LNCaP clone FGC (cell line): ENCODE measurements at places on chromosomes 16 and 17.
A peak's percentile ranks its signal among the peaks of the same experiment; 100 is the strongest.

DNA sequence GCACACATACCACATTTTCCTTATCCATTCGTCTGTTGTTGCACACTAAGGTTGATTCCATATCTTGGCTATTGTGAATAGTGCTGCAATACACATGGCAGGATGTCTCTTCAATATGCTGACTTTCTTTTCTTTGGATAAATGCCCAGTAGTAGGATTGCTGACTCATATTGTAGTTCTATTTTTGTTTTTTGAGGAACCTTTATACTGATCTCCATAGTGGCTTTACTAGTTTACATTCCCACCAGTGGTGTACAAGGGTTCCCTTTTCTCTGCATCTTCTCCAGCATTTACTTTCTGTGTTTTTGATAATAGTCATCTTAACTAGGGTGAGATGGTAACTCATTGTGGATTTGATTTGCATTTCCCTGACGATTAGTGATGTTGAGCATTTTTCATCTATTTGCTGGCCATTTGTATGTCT, 118.1 kb downstream of the STXBP4 start:
- no peak for DNase-seq

DNA sequence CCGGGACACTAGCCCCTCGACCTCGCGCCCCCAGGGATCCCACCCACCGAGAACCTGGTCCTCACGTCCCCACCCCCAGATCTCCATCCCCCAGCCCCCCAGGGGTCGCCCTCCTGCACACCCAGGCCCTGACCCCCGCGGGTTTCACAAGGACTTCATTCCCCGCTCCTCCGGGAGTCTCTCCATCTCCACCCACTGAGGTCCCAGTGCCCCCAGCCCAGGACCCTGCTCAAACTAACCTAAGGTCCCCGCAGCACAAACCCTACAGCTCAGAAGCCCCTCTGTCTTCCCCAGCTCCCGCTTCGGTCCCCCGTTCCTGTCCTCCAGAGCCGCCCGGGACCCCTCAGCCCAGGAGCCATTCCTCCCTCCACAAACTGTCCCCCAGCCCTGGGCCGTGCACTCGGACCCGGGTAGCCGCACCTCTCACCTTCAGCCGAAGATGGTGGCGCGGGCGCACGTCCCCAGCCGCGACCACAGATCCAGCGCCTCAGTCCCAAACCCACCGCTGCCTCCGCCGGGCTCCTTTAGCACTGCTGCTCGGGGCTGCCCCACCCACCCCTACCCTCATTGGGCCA, at the start of gene MYH10:
Gene MYH10 (minus strand): TSS at position 499 of the 575 bp plus-strand sequence. CDS start 7,479 bp downstream, outside the sequence.
- DNase-seq = no peak

- DNase-seq = no peak
These were observed 234.6 kb upstream of the CDH5 start for GRCh38 chr16:66131895-66132294.

DNA sequence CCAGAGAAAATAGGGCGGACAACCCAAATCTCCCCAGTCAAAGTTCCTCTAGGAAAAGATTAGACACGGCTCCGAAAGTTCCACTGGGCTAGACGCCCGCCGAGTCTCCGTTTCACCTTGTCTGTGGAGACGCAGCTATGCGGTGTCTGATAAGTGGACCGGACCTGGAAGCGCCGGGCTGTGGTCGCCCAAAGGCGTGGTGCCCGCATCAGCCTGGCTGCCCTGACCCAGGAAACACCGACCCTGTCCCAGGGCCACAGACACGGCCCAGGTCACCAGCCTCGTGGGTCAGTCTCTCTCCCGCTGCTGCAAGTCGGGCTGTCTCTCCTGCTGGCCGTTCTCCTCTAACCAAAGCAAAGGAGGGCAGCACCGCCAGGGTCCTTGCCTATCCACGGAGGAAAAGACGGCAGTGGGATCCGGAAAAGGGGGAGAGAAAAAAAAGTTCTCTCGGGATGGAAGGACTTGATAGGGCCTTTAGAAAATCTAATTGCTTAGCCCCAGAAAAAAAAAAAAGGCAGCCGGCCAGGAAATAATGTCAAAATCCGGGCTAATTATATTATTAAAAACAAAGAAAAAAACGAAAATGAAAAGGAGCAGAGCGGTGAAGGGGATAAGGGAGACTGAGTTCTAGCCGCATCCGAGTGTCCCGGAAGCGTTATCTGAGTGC, 13.9 kb upstream of the FOXF1 start:
- no peak for DNase-seq

GRCh38 chr17:15659663-15660062, 24.4 kb downstream of the TRIM16 start:
- no peak for DNase-seq

DNA sequence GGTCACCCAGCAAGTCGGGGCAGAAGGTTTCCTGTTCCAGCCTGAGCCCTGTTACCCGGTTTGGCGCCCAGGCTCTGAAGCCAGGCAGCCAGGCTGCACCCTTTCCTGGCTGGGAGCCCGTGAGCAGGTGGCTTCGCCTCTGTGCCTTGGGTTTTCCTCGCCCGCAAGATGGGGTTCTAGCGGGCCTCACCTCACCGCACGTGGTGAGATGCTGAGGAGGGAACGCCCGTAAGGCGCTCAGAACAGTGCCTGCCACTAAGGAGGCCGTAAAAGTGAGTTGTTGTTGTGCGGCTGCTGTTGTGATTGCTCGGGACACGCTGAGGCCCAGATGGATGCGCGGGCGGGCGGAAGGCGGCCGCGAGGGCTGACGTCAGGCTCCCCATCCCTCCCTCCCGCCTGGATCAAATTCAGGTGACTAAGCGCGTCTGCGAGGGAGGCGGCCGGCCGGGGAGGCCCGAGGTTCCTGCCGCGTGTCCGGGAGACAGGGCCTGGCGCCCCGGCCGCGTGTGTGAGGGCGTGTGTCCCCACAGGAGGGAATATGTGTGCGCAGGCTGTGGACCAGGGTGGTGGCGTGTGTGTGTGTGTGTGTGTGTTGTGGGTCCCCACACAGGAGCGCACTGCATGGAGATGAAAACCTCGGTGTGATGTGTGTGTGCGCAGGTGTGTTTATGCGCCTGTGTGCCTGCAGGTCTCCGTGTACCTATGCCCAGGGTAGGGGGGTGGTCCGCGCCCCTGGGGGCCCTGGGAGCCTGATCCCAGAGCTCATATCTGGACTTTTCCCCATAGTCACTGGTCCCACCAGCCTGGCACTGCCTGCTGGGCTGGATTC, 4.3 kb downstream of the CAMKK1 start:
- DNase-seq = peak; percentile 76

GRCh38 chr17:40022961-40023541, 7.8 kb downstream of the CSF3 start:
- no peak for DNase-seq

DNA sequence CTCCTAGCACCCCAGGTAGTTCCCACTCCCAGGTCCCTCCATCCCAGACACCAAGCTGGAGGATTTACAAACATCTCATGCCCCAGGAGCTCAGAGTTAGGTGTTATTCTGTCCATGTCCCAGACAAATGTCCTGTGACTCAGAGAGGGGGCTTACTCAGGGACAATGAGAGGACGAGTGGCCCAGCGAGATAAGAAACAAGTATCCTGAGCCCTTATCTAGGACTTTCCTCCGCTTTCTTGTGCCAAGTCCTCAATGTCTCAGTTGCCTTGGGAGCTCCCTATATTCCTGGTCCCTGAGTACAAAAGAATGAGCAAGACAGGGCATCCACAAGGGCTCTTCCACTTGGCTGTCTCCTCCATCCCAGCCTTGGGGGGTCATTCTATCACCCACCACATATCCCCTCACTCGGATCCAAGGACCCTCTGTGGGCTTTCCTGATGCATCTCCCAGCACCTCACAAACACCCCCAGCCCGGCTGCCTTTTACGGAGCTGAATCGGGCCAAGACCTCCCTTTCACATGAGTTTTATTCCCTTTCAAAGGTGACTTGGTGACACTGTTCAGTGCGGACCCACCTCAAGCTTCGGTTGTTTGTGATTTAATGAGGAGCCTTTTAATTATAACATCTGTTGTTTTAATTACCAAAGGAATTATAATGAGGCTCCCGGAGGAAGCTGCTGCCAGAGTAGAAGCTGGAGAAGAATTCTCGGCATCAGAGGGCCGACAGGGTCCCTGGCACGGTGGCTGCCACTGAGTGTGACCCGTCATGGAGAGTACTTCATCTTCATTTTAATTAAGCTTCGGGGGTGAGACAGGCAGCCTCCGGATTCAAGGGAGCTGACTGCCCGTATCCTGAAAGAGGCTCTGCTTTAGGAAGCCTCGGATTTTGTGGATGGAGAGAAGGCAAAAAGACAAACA, 121.5 kb downstream of the WSCD1 start:
- no peak for DNase-seq

- DNase-seq = no peak
These were observed 5.0 kb upstream of the DCTPP1 start for GRCh38 chr16:30434852-30435251.

DNA sequence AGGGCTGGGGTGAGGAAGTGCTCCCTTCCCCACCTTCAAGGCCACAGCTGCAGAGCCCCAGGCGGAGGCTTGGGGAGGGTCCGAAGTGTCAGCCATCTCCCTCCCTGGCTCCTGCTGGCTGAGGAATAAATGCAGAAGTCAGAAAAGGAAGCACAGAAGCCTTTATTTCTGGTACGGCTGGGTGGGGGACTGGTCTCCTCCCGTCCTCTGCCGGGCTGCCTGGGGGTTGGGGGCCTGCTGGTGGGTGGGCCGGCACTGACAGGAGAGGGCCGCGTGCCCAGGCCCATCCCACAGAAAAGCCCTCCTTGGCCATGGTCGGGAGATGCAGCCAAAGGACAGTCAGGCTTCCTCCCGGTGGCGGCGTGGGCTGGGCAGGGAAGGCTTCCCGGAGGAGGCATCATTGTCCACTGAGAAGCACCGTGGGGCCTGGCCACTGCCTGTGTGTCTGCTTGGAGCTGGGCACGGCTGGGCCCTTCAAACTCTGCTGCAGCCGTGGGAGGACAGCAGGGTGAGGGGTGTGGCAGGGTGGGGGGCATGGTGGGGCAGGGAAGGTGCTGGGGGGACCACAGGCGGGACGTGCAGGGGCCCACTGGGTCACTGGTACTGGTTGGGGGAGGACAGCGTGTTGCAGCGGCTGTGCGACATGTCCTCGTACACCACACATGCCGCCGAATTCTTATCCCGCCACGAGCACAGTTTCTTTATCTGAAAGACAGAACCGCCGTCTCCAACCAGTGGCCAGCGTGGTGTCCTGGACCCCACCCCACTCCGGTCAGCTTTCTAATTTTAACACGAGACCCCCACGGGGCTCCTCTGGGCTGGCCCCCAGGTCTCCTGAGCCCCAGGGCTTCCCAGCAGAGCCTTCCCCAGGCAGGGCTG, 2.4 kb downstream of the CD7 start:
- DNase-seq = no peak

DNA sequence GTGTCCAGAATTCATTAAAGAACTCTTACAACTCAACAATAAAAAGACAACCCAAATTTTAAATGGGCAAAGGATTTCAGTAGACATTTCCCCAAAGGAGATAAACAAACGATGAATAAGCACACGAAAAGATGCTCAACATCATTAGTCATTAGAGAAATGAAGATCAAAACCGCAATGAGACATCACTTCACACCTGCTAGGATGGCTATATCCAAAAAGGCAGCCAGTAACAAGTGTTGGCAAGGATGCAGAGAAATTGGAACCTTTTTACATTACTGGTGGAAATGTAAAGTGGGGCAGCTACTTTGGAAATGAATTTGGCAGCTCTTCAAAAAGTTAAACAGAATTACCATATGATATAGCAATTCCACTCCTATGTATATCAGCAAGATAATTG, 42.0 kb downstream of the PITPNM3 start:
- DNase-seq = no peak

DNA sequence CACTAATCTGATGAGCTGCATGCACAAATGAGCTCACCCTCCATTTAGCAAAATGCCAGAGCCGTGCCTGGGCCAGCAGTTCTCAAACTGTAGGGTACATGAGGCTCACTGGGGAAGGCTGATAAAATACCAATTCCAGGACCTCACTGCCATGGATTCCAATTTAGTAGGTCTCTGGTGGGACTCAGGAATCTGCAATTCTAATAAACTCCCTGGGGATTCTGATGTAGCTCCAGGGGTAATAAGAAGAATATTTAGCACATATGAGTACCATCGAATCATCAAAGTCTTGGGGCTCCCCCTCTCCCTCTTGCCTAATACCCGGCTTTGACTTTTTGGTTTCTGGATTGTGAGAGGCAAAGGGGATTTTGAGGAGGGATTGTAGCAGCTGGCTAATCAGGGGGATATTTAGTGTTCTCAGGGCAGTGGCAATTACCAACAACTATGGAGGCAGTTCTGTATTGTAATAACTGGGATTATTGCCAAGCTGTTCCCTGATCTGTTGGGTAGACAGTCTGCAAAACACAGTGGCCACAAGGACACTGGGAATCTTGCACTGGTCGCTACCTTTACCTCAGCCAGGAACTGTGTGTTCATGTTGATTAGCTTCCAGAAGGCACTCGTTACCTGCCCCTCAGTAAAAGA, 140.4 kb downstream of the SHISA9 start:
- no peak for DNase-seq

DNA sequence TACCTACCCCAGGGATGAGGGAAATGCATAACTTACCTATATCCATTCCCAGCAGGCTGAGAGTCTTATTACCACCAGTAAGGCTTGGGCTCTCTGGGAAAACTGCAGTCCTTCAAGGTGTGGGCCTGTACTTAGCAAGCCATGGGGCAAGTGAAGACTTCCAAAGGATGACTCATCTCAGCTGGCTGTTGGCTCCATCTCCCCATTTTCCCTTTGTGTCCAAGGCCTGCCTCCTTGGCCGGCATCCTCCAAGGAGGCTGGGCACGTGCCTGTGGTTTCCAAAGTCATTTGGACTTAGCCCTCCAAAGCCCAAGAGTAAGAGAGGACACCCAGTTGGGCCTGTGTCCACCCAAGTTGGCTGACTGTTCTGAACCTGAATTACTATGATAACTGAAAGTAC, 89.8 kb downstream of the TMEM100 start:
- DNase-seq = no peak

GRCh38 chr17:77307479-77308198, 166.9 kb downstream of the SEC14L1 start:
- no peak for DNase-seq

DNA sequence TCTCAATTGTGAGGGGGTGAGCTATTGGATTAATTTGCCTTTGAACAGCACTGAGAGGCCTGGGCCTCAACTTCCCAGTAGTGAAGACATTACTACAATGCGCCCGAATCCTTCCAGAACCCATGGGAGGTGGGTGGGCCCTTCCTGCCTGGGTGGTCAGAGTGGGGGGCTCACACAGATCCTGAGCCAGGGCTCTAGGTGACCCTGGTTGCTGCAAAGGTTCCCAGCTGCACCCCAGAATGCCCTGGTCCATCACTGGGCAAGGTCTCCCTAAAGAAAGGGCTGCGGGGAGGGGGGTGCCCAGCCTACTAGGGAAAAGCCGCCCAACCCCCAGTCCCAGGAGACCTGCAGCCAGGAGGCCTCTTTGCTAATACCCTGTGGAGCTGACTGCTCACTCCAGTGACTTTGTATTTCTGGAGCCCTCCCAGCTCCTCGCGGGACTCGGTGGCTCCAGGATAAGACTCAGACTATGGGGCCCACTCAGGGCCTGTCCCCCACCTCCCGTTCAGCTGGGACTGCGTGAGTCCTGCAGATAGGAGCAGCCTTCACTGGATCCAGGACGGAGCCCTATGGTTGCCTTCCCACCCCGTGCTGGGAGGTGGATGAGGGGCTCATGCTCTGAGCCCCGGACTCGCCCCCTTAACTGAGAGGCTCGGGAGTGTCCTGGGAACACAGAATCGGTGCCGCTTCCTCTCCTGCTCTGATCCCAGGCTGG, 40.2 kb downstream of the SLC7A5 start:
- no peak for DNase-seq

GRCh38 chr16:79601092-79601930, 774 bp upstream of the MAF start:
- no peak for DNase-seq
